ENCODE measurements at places on chromosomes 3 and 15. TPM values are rescaled to one million over a fixed set of nuclear protein-coding genes. Genes with fewer than 3 reads are reported as not detected.

HHATL gene
- total RNA-seq: not detected

SERPINI2 gene
- 1.8 TPM for total RNA-seq

GOLGA8S gene
- 0.81 TPM for total RNA-seq

LTF gene
- 0.33 TPM for total RNA-seq

SH2D7 gene
- total RNA-seq: not detected

REC114 gene
- not detected for total RNA-seq
